ENCODE measurements at places on chromosomes 1 and 21.

DNA sequence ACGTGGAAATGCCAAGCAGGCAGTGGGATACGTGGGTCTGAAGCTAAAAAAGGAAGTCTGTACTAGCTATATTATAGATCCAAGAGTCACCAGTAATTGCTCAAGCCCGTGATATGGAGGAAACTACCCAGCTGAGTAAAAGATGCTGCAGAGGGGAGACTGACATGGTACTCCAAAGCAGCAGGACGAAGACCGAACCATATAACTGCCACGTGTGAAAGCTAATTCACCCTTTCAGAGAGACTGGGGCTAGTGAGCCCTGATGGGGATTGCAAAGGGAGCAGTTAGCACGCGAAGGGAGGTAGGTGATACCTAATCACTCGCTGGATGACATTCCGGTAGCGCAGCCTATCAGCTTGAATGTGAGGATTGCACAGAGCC lies 316 bp downstream of the AP4B1 start:
- DNase-seq: no peak

- no peak for DNase-seq
Measured at GRCh38 chr1:232335261-232335660, 294.7 kb downstream of the SIPA1L2 start.

GRCh38 chr1:41277371-41277975 lies 35.4 kb upstream of the SCMH1 start:
- DNase-seq: no peak

DNA sequence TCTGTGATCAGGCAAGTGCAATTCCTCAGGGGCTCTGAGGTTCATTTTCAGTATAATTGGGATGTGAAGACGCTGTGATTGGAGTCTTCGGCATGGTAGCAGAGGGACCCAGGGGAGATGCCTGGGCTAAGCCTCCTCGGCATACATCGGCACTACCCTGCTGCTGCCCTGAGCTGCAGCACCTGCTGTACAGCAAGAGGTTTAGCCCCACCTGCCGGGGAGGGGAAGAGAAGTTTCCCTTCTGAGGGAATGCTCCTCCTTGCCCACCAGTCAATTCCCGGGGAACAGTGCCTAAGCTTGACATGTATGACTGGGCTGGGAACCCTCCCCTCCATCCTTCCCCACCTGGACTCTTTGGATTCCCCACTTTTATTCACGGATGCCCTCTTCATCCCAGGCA lies 24.9 kb downstream of the CNIH3 start:
- DNase-seq: no peak

GRCh38 chr1:209383907-209384709 lies 199.4 kb upstream of the CAMK1G start:
- no peak for DNase-seq

DNA sequence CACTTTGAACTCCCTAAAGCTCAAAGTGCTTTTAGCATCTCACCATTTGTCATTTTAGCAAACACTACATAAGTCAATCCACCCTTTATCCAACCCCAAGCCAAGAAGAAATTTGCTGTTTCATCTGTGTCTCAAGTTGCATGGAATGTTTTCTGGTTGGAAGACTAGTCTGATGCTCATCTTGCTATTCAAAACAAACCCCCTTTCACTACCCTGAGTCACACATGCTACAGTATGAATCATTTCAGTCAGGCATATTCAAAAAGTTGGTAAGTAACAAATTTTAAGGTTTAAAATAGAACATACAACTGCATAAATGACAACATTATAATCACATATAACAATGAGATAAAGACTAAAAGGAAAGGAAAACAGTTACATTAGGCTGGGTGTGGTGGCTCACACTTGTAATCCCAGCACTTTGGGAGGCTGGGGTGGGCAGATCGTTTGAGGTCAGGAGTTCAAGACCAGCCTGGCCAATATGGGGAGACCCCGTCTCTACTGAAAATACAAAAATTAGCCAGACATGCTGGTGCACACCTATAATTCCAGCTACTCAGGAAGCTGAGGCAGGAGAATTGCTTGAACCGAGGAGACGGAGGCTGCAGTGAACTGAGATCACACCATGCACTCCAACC lies 38.7 kb downstream of the DSTYK start:
- DNase-seq: peak; percentile 42

- no peak for DNase-seq
Measured at GRCh38 chr1:98417820-98418219, 243.7 kb upstream of the SNX7 start.

GRCh38 chr21:41603476-41603875 lies 95.5 kb upstream of the TMPRSS2 start:
- no peak for DNase-seq

- DNase-seq: no peak
Measured at GRCh38 chr1:3551290-3551678, 60.0 kb downstream of the MEGF6 start.

GRCh38 chr1:54667797-54668196 lies 26.2 kb downstream of the MROH7 start:
- DNase-seq: no peak

DNA sequence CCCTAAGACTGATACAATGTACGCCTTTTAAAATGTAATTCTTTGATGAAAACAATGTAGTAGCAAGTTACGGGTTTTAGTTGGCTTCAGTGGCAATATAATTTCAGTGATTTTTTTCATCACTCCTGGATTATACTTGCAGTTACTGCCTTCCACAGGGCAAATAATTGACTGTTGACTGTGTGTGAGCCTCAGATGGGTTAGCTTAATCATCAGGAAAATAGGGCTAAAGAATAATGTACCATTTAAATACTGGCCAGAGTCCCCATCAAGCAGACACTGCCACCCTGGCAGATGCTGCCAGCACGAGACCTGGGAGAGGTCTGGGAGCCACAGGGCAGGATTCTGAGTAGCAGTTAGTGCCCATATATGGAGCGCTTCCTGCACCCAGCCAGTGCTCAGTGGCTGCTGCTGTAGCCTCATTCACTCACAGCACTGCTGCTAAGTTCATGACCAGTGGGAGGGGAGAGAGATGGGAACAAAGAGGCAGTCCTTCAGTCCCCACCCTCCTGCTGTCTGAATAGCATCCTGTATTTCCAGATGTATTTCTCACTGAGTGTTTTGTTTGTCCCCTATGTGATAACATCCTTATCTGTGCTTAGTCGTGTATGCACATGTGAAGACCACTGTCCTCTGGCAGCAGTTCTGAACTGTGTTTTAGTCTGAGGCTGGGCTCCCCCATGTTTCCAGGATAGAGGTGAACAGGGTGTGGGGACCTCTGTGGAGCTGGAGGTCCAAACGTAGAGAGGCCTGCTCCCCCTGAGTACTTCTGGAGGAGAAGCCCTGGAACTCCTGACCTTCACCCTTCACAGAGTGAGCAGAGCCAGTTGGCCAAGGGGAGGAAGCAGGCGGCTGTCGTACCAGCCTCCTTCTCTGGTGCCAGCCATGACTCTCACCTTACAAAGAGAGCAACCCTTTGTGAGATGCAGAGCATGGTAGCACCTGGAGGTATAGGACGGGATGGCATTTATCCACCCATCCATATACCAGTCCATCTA lies 80.4 kb downstream of the ADARB1 start:
- DNase-seq: peak; percentile 73

- DNase-seq: no peak
Measured at GRCh38 chr1:23897083-23897482, 16.1 kb downstream of the CNR2 start.

- DNase-seq: no peak
Measured at GRCh38 chr1:12158357-12159092, 8.3 kb upstream of the TNFRSF1B start.

- DNase-seq: no peak
Measured at GRCh38 chr1:168095476-168095875, 41.3 kb downstream of the GPR161 start.

- DNase-seq: peak; percentile 20
Measured at GRCh38 chr1:35883635-35884101, 659 bp downstream of the AGO1 start.

GRCh38 chr1:225694151-225694603 lies 41.3 kb upstream of the ENAH start:
- peak; percentile 23 for DNase-seq

- no peak for DNase-seq
Measured at GRCh38 chr1:74673351-74674111, at the start of gene ERICH3. Gene ERICH3, minus strand, starts transcription at chr1:74673792. Its CDS starts 273 bp downstream, at chr1:74673519.

DNA sequence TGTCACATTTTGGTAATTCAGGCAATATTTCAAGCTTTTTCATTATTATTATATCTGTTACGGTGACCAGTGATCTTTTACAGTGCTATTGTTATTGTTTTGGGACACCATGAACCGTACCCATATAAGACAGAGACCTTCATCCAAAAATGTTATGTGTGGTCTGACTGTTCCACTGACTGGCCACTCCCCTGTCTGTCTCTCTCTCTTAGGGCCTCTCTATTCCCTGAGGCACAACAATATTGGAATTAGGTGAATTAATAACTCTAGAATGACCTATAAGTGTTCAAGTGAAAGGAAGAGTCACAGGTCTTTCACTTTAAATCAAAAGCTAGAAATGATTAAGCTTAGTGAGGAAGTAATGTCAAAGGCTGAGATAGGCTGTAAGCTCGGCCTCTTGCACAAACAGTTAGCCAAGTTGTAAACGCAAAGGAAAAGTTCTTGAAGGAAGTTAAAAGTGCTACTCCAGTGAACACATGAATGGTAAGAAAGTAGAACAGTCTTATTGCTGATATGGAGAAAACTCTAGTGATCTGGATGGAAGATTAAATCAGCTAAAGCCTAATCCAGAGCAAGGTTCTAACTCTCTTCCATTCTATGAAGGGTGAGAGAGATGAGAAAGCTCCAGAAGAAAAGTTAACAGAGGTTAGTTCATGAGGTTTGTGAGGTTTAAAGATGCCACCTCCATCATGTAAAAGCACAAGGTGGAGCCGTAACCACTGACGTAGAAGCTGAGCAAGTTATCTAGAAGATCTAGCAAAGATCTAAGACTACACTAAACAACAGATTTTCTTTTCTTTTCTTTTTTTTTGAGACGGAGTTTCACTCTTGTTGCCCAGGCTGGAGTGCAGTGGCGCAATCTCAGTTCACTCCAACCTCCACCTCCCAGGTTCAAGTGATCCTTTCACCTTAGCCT lies 19.7 kb upstream of the DIPK1A start:
- DNase-seq: no peak

DNA sequence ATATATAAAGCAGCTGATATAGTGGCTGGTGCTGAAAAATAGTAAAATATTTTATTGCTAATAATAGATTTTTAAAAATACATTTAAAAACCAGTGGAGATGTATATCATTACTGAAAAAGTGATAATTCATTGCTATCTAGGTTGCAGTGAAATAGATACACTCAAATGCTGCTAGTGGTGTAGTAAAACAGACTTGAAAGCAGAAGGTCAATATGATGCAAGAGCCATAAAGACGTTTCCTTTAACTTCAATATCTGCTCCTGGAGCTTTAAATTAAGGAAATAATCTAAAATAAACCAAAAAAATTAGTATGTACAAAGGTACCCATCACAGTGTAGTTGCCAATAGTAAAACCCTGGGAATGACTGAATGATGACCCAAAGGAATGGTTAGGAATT lies 26.2 kb downstream of the RHEX start:
- DNase-seq: no peak

GRCh38 chr1:226001963-226002666 lies 3.0 kb upstream of the SDE2 start:
- DNase-seq: peak; percentile 82

DNA sequence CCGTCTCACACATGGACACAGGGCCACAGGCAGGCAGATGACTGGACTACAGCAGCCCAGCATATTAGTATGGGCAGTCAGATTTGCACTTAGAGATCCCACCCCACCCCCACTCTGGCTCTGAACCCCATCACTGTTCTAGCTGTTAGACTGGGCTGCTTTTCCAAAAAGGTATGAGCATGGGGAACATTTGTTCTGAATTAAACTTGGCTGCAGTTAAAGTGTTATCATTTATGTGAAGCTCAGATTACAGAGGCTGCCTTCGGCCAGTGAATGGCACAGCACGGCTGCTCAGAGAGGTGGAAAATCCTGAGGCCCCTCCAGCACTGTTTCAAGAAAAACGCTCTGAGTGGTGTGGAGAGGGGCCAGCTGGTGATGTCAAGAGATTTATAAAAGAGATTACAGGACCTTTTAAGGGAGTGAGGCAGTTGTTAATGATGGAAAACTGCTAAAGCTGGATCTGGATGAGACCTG lies 6.9 kb upstream of the NOS1AP start:
- DNase-seq: no peak

- DNase-seq: peak; percentile 16
Measured at GRCh38 chr1:7899741-7900140, 40.9 kb downstream of the TNFRSF9 start.

All from hematopoietic multipotent progenitor cell treated with erythropoietin and hydrocortisone succinate and interleukin-3 and kit ligand, for 8 days (in vitro differentiated cells).